Kidney capillary endothelial cell (primary cell): ENCODE measurements at places on chromosomes 5 and 9.

- DNase-seq: no peak
Measured at GRCh38 chr5:39665328-39665727, 240.5 kb upstream of the DAB2 start.

- DNase-seq: no peak
Measured at GRCh38 chr5:144060598-144060997, 109.9 kb downstream of the YIPF5 start.

GRCh38 chr5:173016598-173017046, 33.1 kb downstream of the ATP6V0E1 start:
- no peak for DNase-seq

DNA sequence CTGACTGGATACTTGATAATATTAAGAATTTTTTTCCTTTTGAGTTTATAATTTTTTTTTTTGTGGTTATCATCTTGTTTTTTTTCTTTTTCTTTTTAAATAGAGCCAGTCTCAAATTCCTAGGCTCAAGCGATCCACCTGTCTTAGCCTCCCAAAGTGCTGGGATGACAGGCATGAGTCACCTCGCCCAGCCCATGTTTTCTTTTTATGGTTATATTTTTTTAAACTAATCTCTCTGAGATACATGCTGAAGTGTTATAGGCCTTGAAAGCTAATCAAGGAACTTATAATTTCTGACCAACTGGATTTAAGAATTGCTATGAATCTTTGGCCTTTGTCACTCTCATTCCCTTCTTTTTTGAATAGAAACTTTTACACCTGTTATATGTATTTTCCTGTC, 6.8 kb upstream of the AMACR start:
- DNase-seq: no peak

- DNase-seq: no peak
Measured at GRCh38 chr5:72658761-72659540, 151.7 kb upstream of the ZNF366 start.

DNA sequence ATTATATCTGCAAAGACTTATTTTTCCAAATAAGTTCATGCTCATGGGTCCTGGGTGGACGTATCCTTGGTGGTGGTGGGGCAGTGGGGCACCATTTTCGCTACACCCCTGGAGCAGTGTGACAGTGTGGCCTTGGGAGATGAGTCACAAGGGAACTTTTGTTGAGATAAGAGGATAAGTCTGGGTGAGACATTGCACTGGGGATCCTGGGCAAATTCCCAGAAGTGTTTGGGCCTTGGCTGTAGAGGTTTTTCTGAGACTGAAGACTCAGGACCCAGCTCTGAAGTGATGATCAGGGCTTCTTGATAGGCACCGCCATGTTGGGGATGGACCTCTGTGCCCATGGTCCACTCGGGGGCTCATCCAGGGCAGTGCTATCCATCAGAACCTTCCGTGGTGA, 149.4 kb downstream of the MACROH2A1 start:
- no peak for DNase-seq

DNA sequence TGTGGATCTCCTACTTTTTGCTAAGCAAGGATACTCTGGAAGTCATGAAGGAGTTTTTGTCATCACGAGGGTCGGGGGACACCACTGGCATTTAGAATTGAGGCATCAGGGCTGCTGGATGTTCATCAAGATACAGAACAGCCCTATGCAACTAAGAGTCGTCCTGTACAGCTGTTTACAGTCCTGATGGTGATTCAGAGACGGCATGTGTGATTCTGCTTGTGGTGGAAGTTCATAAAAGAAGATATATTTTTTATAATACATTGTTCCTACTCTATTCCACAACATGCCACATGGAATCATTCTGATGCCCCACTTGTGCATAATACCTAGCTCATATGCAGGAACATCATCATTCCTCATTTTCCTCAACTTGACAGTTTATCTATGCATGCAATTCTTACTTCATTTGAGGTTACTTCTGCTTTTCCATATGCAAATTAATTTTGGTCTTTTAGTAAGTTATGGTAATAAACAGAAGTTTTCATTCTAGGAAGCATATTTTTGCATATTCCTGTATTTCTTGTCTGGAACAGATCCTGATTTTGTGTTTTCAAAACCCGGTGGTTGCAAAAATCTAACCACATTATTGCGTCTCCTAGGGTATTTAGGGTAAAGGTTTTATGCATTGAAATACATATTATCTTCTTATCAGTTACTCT, 155.2 kb downstream of the ARHGEF28 start:
- DNase-seq: no peak

DNA sequence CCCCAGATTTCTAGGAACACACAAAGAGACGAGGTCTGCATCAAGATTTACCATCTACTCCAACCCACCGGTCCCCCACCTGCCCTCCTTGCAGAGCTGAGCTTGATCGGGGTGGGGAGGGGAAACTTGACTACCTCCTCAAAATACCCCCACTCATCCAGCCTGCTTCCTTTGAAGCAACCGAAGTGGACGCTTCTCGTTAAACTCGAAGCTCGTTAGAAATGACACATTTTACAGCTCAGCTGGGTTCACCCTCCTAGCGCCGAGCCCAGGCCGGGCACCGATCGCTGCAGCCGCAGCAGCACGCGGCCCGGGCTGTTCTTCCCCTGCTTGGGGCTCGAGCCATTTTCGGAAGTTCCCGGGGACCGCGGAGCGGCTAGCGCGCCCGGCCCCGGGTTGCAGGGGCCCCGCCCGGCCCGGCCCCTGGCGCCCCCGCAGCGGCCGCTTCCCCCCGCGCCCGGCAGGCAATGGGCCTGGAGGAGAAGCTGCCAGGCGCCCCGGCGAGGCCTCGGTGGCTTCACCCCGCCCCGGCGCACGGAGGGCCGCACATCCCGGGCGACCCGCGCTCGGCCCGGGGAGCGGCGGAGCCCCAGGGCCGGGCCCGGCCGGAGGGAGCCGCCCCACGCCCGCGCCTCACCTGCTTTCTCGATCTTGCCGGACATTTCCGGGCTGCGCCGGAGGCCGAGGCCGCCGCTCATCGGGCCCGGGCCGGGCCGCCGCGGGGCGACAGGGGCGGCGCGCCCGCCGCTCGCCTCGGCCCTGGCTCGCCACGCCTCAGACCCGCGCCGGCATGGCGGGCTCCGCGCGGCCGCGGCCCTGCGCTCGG, 530 bp downstream of the RAPGEF1 start:
- no peak for DNase-seq

- no peak for DNase-seq
Measured at GRCh38 chr5:105812304-105812703, 1858.4 kb downstream of the EFNA5 start.

- no peak for DNase-seq
Measured at GRCh38 chr5:138439477-138440158, 761 bp downstream of the REEP2 start.

DNA sequence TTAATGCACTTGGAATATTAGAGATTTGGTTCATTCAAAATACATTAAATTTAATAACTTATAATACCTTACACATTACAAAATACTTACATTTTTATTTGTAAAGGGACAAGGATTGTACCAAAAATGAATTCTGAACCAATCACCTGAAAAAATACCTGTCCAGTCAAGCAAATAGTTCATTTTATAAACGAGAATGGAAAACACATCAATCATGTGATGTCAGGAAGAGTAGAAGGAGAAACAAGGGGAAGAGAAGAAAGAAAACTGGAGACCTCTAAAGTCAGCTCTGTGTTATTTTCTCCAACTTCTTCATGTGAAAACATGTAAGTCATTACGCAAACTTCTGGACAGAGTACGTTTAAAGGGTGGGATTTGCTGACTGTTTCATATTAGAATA, 989.0 kb upstream of the NUDT12 start:
- DNase-seq: no peak
